Brain pericyte (primary cell): ENCODE measurements at places on chromosomes 6 and 20.

GRCh38 chr6:106749609-106750008 is 120.2 kb downstream of the QRSL1 start:
- DNase-seq, result no peak

GRCh38 chr6:43271103-43271815 is 26.8 kb upstream of the SLC22A7 start:
- DNase-seq, result no peak

DNA sequence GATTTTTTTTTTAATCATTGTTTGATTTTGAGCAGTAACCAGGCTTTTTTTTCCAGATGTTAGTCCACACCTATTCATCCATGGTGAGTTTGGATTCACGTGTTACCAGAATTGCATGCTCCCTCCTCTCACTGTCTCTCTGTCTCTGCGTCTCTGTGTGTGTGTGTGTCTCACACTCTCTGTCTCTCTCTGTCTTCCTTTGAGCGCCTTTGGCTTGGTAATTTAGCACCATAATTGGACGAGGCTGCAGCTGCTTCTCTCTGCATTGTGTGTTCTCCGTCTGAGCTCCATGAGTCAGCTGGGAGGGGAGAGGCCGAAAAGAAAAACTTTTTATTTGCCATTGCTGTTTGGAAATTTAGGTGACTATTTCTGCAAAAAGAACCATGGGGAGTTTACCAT is 3.4 kb downstream of the TFAP2B start:
- no peak for DNase-seq

DNA sequence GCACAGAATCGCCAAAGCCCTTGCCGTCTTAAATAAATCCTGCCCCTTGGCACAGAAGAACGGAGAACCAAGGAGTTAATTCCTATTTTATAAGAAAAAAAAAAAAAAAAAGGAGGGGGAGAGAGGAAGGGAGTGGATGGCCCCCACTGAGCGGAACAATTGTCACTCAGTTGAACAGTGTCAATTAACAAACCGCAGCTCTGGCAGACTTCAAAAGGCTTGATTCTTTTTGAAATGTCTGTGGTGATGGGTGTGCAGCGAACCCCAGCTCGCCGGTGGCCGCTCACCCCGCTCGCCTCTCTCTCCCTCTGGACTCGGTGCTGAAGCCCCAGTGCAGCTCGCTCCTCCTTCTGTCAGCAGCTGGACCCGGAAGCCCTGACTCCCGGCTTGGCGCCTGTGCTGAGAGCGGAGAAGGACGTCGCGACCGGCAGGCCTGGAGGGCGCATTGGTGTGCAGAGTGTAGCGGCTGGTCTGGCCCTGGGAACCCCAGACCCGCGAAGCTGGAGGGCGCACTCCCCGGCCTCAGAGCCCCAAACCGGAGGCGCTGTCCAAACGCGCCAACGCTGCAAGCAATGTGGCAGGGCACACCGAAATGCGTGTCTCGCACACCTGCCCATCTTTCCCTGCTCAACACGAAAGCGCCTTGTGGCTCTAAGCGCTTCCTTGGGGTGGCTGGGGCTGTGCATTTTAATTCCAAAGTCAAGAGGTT is 3.4 kb downstream of the LINC00237 start:
- no peak for DNase-seq

- DNase-seq, result no peak
Observed at GRCh38 chr20:46007671-46008070, 1.0 kb upstream of the MMP9 start.

DNA sequence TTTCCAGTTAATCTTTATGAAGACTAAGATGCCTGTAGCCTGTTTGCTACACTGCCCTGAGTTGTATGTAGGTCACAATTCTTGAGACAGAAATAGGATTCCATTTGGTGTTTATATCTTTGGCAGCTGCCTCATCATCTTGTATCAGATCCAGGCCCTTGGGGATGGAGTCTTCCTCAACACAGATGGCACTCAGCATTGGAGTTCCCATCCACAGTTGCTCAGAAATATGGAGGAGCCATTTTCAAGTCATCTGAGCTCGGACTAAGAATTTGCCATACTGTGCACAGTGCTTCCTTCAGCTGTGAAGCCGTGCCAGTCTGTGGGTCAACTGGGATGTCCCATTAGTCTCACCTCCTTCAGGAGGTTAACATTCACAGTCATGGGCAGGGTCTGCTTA is 156.6 kb downstream of the ZDHHC14 start:
- no peak for DNase-seq

- DNase-seq, result no peak
Observed at GRCh38 chr20:36726168-36726567, 19.7 kb downstream of the NDRG3 start.

DNA sequence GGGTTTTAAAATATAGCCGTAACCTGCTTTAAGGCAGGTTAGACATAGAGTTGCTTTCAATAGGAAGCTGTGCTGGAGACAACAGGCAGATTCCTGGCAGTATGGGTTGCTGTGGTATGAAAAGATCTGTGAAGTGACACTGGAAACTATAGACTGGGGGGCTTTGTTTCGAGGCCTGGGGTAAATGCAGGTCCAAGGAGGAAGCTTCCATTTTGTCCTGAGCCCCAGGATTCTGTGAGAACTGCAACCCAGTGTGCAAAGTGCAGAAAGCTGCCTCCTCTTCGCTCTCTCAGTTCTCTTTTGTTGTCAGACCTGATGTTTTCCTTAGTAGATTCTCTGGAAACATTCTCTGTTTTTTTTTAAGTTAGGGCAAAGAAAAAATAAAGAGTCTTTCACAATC is 86.9 kb downstream of the LYRM4 start:
- DNase-seq, result no peak

GRCh38 chr6:157531986-157532365 is 151.0 kb downstream of the ZDHHC14 start:
- DNase-seq, result no peak

GRCh38 chr6:84876723-84877514 is 112.5 kb upstream of the TBX18 start:
- no peak for DNase-seq

- peak; percentile 12 for DNase-seq
Observed at GRCh38 chr20:56711018-56711417, 81.9 kb downstream of the TFAP2C start.

DNA sequence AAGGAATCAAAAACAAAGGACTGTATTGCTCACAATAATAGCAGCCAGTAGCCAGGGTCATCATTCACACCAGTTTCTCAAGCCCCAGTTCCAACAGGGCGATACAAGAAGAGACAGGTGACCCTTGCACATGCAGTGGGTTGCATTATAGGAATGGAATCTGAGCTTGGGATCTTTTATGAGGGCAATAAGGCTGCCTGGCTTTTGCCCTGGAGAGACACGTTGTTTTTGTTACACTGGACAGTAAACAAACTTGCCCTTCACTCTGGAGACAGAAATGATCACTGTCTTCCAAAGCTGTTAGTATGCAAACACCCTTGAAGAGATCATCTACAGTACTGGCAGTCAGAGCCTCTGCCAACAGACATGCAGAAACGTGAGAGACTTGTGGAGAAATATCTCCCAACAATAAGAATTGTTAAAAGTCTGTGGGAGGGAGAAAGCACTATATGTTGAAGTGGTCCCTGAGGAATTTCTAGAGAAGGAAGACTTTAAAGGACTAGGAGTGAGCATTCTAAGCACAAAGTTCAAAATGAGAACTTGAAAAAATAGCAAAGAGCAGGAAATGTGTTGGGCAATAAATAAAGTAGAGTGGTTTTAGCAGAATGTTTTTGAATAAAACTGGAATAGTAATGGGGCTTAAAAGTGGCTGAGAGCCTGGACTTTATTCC is 6.2 kb upstream of the COL12A1 start:
- no peak for DNase-seq

DNA sequence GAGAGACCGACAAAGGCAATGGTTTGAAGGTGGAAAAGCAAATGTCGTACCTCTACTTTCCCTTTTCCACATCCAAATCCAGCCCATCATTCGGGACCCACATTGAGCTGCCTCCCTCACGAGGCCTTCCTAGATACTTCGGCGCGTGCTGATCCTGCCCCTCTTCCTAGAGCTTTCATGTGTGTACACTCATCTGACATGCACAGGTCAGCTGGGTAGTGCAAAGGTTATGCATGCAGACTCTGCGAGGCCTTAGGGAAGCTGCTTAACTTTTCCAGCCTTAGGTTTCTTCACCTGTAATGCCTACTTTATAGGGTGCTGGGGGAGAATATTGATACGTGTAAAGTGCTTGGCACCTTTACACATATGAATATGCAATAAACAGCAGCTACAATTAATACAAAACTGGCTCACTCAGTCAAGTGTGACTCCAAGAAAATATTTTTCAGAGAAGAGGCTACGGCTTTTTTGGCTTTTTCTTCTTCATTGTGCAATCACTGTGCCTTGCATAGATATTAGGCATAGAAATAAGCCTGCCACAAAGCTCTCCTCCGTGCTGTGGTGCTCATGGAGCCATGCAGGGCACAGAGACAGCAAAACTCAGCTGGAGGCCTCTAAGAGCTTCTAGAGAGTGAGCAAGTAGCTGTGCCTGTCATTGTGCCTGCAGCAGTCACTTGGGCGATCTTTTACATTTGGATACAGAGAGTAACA is 3.6 kb upstream of the MANBAL start:
- no peak for DNase-seq

- DNase-seq, result no peak
Observed at GRCh38 chr6:106518748-106519147, 110.5 kb downstream of the RTN4IP1 start.

DNA sequence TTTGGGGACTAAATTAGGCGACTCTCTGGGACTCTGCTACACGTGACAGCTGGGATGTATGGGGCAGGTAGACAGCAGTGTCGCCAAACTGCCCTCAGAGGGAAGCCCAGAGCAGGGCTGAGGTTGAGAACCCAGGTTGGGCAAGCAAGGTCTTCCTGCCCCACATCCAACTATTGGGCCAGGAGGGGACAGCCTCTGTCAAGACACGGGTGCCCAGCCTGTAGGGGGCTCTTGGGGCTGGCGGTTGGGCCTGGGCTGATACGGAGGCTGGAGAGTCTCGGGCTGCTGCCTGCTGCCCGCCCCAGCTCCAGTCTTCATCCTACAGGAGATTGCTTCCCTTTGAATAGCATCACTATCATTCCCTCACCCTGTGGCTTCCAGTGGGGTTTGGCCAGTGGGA is 33.3 kb downstream of the CPNE5 start:
- no peak for DNase-seq

DNA sequence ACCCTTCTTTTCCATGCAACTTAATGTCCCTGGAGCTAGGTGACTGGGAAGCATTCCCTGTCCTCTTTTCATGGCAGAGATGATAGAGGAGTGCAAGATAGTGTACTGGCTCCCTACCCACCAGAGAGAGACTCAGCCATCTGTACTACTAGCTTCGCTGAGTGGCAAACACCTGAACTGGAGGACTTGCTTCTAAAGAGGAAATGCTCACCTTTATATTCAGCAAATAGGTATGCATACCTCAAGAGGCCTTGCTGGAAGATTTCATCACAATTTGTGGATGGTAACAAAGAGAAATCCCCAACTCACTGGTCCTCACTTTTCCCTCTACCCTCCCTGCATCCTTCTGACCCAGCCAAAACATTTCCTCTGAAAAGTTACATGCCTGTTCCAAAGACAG is 124.1 kb downstream of the FOXA2 start:
- DNase-seq, result no peak

DNA sequence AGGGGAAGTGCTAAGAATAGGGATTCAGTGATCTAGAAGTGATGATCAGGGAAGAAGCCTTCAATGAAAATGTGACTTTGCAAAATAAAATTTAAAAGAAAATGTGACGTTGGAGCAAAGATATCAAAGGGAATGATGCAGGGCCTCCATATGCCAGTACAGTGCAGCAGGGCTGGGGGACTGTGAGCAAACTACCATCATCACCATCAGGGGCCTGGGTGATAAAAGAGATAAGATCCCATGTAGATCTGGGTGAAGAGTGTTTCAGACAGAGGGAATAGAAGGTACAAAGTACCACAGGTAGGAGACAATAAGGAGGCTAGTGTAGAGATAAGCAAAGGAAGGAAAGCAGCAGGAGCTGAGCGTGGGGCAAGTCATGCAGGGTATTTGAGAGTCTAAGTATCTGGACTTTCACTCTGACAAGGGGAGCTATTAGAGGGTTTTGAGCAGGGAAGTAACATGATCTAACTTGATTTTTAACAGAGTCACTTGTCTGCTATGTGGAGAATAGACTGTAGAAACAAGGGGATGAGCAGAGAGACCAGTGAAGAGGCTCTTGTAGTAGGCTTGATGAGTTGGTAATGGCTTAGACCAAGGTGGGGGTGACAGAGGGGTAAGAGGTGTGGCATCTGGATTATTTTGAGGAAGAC is 295.6 kb downstream of the ZFAND3 start:
- DNase-seq, result no peak

- no peak for DNase-seq
Observed at GRCh38 chr6:32666420-32667300, at the start of gene HLA-DQB1. Gene HLA-DQB1, minus strand, starts transcription at chr6:32666657. Its CDS starts 50 bp downstream, at chr6:32666607.

DNA sequence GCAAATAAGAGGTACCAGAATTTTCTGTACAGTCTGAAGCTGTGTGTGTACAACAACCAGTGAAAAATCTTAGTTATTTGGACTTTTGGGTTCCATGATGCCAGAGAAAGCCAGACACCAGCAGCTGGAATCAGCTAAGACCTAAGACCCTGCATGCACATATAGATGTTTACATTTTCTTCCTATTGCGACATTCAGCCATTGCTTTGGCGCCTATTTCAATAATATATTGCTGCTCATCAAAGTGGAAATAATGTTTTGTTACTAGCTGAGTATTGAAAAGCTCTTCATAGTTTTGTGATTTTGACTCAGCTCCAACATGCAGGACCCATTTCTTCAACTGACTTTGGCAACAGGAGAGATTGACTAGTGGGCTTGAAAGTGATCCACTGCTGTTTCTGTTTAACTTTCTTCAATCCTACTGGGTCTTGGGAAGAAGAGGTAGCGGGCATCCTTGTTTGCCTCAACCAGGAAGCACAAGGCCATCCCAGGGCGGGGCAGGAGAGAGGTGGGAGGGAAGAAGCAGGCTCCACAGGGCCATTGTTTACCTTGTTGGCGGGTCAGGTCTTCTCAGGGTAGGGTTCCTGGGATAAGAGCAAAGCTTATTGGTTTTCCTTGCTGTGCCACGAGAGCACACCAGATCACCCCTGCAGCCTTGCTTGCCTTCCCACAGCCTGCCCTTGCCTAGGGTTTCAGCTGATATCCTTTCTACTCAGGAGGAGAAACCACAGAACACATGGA is 101.3 kb upstream of the ESR1 start:
- DNase-seq, result no peak
